Skeletal muscle cell (primary cell): ENCODE measurements at places on chromosomes 2 and 18.

DNA sequence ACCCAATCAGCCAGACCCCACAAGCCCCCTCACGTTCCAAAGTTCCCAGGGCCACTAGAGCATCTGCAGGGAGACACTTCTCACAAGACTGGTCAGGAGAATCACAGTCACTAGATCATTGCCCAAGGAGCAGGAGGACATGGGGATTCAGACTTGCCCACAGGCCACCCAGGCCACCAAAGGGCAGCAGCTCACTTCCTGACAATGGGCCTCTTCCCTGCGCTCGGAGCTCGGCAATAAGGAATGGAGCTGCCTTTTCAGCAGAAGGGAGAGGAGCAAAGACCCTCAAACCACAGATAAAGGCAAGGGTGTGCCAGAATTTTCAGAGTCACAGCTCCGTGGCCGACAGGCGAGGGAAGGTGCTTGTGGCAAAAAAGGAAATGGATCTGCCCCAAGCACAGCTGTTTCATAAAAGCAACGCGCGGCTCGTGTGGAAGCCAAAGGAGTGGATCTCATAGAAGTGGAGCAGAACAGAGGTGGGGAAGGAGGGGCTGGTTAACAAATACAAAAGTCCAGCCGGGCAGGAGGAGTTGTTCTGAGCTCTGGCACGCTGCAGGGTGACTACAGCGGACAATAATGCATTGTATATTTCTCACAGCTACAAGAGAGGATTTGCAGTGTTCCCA lies 72.1 kb downstream of the EDAR start:
- DNase-seq, result no peak

- no peak for DNase-seq
Observed at GRCh38 chr2:15181092-15181745, 379.9 kb downstream of the NBAS start.

GRCh38 chr2:231200805-231201474 lies 2.5 kb downstream of the ARMC9 start:
- DNase-seq, result no peak

DNA sequence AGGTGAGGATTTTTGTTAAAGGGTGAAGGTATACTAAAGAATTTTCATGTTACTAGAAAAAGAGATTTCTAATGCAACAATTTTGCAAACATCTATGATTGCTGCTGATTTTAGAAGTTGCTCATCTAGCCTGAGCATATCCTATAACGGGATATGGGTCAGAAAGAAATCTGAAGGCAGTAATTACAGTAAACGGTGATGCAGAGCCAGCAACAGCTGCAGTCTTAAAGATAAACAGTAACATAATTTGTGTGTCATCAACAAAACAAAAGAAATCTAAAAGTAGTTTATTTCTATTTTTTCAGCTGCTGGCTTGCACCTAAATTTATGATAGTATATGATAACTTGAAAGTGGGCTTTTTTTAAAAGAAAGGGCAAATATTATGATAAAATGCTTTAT lies 215.7 kb downstream of the SLC4A10 start:
- DNase-seq, result peak; percentile 6

DNA sequence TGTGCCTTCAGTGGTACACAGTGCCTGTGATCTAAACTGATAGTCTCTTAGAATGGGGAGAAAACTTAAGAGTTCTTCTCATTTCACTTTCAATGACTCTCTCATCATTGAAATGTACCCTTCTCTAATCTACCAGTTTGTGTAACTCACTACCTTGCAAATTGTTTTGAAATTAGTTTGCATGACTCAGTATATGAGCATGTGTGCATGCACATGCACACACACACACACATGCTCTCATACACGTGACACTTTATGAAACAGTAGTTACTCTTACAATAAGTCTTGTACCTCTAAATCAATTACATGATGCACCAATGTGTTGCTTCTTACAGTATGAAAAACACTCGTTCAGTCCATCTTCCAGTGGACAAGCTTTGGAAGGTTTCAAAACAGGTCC lies 10.6 kb downstream of the LYPD6B start:
- no peak for DNase-seq

GRCh38 chr2:30252723-30253701 lies 21.7 kb downstream of the LBH start:
- DNase-seq, result no peak

- no peak for DNase-seq
Observed at GRCh38 chr2:216316743-216317142, 55.5 kb downstream of the MARCHF4 start.
